ENCODE measurements at places on chromosomes 1 and 21. TPM values are rescaled to one million over a fixed set of nuclear protein-coding genes. Genes with fewer than 3 reads are reported as not detected.

Gene ACOT11
- polyA plus RNA-seq = not detected

Gene PODN
- polyA plus RNA-seq = not detected

Gene GLIS1
- polyA plus RNA-seq = not detected

Gene PERM1
- not detected for polyA plus RNA-seq

Gene TMEM52
- not detected for polyA plus RNA-seq

Gene CLDN17
- not detected for polyA plus RNA-seq

Gene ENAH
- not detected for polyA plus RNA-seq

Gene HOOK1
- polyA plus RNA-seq = 21.0 TPM

Gene OR2G6
- polyA plus RNA-seq = not detected

Gene CASQ1
- polyA plus RNA-seq = not detected

Gene FAM72C
- not detected for polyA plus RNA-seq

Gene PCP4L1
- polyA plus RNA-seq = 0.15 TPM

Gene RXRG
- not detected for polyA plus RNA-seq

Gene ADAM30
- polyA plus RNA-seq = 0.20 TPM

Gene TSSK3
- polyA plus RNA-seq = 3.2 TPM

Gene GPR161
- not detected for polyA plus RNA-seq

Gene SEC16B
- not detected for polyA plus RNA-seq

Gene CYP4A11
- polyA plus RNA-seq = not detected

Gene ARHGAP30
- 258 TPM for polyA plus RNA-seq

Gene CD1D
- polyA plus RNA-seq = 0.09 TPM

Gene DMBX1
- not detected for polyA plus RNA-seq

Gene FCRLA
- 0.59 TPM for polyA plus RNA-seq

Gene SIM2
- polyA plus RNA-seq = not detected

Gene FLG
- not detected for polyA plus RNA-seq

Gene CHI3L1
- polyA plus RNA-seq = not detected

Gene NPHS2
- polyA plus RNA-seq = not detected

Gene GJB5
- polyA plus RNA-seq = not detected

Gene KRTAP10-10
- not detected for polyA plus RNA-seq

Data from naive thymus-derived CD4-positive, alpha-beta T cell (primary cell).